ENCODE measurements at places on chromosomes 3 and 15. TPM values are rescaled to one million over a fixed set of nuclear protein-coding genes. Genes with fewer than 3 reads are reported as not detected.
A peak's percentile ranks its signal among the peaks of the same experiment; 100 is the strongest.

DNA sequence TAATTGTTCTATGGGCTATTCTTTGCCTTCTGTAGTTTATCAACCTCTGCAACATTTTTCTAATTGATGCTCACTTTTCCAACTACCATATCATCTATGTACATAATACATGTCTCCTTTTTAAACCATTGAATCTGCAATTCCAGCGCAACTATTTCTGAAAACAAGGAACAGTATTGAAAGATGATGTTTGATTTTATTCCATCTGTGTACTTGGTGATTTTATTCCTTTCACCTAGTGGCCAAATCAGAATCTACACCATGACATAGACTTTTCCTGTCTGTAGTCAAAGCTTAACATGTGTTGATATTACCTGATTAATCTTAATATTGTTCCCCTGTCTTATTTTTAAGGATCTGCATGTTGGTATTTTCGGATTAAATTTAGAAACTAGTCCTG lies 13.0 kb downstream of the NKTR start:
- DNase-seq, result no peak

- DNase-seq, result no peak
These were observed 28.7 kb upstream of the TMEM45A start for GRCh38 chr3:100463646-100464155.

GRCh38 chr15:68385240-68385561 lies 46.8 kb downstream of the ITGA11 start:
- DNase-seq, result no peak

DNA sequence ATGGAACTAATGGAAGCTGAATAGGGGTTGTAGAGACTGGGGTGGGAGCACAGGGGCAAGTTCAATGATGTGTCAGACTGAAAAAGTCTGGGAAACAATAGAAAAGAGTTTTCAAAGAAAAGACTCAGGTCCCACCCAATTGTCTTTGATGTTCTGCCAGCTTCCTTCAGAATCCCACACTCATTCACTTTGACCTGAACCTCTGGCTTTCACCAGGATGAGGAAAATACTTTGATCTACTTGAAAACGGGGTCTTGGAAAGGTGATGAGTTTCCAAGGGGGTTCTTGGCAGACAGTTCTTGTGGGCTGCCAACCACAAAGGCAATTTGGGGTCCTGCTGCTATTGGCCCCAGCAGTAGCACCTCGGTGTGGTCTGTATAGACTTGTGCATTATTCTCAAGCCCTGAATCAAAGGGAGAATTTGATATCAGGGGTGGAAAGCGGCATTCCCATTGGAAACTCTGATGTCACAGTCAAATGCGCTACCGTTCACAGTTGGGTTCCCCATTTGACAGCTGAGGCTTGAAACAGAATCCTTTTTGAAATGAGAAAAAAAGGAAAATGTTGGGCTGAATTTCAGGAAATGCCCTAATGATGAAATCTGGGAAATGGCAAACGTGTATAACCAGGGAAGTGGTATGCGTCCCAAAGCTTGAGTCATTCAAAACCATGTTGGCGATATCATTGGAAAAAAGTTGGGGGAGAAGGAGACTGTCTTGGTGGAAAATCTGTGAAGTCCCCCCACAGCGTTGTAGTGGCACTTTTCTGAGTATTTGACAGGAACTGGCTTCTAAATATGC lies 229.2 kb upstream of the LRTM1 start:
- no peak for DNase-seq

- DNase-seq, result no peak
These were observed 14.1 kb upstream of the PGPEP1L start for GRCh38 chr15:99021694-99022093.

DNA sequence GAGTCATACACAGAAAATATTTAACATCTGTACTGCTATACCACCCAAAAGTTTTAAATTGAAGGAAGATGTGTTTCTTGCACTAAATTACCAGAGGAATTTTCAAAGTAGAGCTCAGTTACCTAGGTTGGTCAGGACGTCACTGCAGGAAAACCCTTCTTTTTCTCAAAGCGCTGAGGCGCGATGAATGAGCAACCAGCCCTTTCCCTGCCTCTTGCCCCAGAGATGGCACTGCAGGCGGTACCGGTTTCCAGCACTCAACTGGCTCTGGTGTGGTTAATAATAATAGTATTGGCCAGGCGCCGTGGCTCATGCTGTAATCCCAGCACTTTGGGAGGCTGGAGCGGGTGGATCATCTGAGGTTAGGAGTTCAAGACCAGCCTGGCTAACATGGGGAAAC lies 49.3 kb downstream of the HES1 start:
- no peak for DNase-seq

GRCh38 chr3:118882353-118882947 lies 152.2 kb downstream of the IGSF11 start:
- DNase-seq, result peak; percentile 62

DNA sequence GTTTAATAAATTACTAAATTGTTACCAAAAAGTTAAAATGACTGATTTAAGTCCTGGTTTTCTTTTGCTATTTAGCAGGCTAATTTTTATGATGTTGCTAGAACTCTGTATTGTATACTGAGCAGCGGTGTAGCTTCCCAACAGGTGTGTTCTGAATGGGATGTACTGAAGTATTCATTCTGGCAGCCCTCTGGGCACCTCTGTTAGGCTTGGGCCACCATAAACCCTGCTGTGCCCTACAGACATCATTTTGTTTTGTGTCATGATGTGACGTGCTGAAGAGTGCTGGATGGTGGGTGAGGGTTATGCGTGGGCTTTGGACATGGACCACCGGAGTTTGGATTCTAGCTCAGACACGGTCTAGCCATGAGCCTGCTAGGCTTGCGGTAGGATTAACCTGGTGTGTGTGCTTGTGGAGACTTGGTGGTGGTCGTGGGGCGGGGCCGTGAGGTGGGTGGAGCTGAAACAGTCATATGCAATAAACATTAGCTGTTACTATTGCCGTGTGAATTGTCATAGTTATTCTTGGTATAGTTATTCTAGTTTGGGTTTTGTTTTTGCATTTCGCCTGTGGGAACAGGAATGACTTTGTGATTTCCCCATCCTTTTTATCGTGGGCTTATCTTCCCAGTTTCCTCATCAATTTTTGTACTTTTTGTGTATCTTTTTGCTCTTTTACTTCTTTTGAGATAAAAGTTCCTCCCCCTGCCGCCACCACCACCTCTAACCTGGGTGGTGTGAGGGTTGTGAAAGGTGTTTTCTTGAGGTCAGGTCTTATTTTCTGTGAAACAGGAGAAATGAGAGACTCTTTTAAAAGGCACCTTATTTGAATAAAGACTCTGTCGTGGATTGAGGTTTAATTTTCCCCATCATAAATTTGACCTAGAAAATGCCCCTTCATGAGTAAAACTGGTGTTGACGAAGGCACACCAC lies 93.7 kb downstream of the MCTP2 start:
- DNase-seq, result peak; percentile 18

- DNase-seq, result no peak
These were observed 32.6 kb downstream of the SERPINI2 start for GRCh38 chr3:167441256-167441655.

DNA sequence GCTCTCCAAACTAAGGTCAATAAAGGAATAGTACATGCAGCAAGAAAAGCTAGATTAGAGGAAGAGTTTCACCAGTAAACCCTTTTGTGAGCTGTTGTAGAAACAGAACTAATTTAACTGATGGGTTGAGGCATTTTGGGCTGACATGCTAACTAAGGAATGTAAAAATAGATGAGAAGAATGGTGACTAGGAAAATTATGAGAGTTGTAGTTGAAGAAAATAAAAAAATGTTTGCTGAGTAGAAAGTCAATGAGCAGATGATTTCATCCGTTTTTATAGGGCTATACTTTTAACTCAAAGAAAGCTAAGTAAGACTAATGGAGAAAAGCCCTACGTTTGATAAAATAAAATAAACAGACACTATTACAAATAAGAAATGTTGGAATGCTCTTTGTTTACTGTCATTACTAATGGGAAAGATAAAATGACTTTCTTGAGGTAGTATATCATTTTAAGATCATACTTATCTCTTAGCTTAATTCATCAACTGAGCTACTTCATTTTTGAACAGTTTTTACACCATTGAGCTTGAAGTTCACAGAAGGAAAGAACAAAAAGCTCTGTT lies 209.4 kb upstream of the DPH6 start:
- no peak for DNase-seq

- no peak for DNase-seq
These were observed 225.8 kb upstream of the SLCO3A1 start for GRCh38 chr15:91627473-91628278.

DNA sequence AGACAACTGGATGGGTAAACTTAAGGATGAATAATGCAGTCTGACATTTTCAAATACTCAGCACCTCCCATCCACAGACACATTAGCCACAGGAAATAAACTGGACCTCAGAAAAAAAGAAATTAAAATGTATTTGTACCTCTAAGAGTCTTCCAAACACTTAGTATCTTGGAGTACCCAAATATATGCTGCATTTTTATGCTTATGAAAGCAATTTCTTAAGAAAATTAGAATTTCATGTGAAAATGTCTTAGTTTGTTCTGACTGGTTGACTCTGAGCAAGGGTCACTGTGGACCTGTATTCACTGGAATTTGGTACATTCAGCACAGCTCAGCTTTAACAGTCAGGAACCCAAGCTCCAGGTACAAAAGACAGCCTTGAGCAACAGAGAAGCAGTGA lies 216.2 kb upstream of the UBE2E2 start:
- no peak for DNase-seq

GRCh38 chr3:171390051-171390941 lies 69.9 kb downstream of the TNIK start:
- no peak for DNase-seq

DNA sequence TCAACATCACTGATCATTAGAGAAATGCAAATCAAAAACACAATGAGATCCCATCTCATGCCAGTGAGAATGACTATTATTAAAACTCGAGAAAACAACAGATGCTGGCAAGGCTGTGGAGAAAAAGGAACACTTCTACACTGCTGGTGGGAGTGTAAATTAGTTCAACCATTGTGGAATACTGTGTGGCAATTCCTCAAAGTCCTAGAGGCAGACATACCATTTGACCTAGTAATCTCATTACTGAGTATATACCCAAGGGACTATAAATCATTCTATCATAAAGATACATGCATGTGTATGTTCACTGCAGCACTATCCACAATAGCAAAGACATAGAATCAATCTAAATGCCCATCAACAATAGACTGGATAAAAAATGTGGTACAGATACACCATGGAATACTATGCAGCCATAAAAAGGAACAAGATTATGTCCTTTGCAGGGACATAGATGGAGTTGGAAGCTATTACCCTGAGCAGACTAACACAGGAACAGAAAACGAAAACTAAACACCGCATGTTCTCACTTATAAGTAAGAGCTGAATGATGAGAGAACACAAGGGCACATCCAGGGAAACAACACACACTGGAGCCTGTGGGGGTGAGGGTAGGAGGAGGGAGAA lies 15.2 kb upstream of the AVEN start:
- DNase-seq, result no peak

DNA sequence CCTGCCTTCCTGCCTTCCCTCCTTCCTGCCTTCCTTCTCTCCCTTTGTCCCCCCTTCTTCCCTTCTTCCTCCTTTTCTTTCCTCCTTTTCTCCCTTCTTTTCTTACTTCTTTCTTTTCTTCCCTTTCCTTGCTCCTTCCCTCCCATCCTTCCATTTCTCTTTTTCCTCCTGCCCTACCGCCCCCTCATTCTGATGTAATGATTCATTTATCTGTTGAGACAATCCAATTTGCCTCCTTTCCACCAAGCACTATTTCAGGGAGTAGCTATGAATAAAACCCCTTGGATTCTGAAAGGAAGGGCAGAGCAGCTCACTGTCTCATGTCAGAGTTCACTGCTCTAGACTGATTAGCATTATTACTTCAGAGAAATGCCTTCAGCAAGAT lies 462.6 kb downstream of the PDCD6IP start:
- DNase-seq, result no peak

DNA sequence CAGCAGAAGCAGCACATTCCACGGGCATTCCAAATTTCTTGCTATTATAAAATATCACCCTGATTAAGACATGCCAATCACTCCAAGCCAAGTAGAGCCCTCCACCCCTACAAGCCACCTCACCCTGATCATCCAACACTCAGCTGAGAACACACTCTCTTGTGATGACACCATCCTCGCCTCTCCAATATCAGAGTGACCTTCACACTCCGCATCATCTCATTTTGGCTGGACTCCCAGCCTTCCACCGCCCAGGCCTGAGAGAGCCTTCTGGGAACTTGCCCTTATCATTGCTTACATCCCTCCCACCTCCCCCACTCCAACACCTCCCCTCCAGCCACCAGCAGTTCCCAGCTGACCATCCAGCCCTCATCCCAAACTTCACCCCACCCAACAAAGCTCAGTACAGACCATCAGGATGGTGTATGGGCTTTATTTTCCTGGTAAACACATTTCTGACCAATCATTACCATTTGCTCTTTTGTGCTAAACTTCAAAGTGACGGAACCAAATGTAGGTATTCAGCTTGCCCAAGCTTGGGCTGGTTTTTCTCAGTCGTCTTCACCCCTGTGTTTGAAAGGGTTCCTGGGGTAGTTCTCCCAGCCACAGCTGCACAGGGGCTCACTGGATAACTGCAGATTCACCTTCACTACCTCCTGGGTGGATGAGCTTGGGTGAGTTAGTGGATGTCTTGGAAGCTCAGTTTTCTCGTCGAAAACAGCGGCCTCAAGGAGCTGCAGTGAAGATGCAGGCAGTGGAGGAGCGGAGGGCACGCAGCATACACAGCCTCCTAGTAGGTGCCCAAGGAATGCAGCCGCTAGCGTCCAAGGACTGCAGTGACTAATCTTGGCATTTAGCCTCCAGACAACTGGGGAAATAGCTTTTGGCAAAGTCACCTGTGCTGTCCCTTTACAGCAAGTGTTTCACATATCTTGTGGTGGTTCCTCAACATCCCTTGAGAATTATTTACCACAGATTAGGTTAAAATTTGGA lies 115.1 kb downstream of the LIPC start:
- no peak for DNase-seq

GRCh38 chr3:159039286-159039685 lies 237.4 kb downstream of the MFSD1 start:
- DNase-seq, result no peak

DNA sequence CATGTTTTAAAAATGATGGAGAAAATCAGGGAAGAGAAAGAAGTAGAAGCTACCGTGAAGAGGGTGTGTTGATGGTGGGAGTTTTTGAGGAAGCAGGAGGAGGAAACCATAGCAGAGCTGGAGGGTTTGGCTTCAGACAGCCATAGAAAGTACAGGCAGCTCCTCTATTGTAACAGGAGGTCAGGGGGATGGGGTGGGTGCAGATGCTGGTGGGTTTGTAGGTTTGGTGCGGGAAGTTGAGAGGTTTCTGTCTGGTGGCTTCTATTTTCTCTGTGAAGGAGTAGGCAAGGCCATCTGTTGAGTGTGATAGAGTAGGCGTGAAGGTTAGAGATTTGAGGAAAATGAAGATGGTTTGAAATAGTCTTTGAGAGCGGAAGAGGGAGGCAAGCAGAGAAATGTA lies 97.7 kb upstream of the TBC1D5 start:
- no peak for DNase-seq

DNA sequence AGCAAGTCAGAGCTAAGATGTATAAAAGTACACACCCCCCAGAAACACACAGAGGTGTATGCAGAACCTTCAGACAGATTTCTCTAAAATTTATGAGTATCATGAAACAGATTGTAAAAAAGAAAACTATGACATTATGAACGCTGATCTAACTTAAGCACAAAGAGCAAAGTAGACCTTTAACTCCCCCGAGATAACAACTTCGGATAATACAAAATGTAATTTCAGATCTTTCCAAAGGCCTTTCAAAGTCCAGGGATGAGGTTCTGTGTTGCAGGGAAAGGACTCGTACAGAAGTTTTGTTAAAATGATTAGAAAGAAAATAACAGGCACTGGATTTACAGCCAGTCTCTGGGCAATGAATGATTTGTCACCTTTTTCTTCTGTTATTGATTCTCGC lies 92.8 kb upstream of the FGF12 start:
- DNase-seq, result no peak

Gene GOLGA6A
- 0.20 TPM for total RNA-seq

Gene MTHFS
- total RNA-seq, result 21.3 TPM

Gene CLDN11
- total RNA-seq, result 0.32 TPM

Gene EIF5A2
- 11.4 TPM for total RNA-seq

Gene MELTF
- total RNA-seq, result 1.2 TPM
